ENCODE measurements at places on chromosomes 6 and 20.

DNA sequence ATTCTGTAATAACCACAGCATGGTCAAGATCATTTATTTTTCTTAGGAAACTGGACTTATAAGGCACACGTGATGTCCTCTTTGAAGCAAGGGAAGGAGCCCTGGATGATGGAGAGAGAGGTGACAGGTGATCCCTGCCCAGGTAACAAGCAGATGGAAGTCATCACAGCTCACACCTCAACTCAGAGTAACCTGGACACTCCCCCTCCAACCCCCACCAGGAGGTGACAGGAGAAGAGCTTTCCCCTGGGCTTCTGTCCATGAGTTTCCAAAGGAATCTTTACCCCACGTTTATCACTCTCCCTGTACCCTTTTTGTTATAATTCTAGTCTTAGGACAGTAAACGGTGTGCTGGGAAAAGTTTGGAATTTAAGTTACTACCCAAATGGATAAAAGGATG lies 28.4 kb downstream of the ZNF334 start:
- DNase-seq = no peak

- DNase-seq = no peak
These were observed 198.6 kb upstream of the SIM1 start for GRCh38 chr6:100663219-100663863.

GRCh38 chr20:57156011-57156729 lies 110.3 kb downstream of the BMP7 start:
- no peak for DNase-seq

DNA sequence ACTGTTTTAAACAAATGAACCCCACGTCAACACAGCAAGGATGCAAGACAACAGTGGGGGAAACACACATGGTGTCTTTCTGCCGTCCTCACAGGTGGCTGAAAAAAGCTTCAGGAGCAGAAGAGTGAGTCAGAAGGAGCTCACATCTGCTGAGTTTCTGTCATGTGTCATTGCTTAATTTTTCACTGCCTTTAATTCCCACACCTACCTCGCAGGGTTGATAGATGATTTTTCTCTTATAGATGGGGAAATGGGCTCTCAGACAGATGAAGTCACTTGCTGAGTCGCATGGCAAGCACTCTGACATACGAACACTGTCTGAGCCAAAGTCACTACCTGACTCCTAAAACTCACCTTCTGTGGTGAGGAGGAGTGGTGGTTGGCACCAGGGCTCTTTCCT lies 28.3 kb upstream of the CARMIL1 start:
- no peak for DNase-seq

DNA sequence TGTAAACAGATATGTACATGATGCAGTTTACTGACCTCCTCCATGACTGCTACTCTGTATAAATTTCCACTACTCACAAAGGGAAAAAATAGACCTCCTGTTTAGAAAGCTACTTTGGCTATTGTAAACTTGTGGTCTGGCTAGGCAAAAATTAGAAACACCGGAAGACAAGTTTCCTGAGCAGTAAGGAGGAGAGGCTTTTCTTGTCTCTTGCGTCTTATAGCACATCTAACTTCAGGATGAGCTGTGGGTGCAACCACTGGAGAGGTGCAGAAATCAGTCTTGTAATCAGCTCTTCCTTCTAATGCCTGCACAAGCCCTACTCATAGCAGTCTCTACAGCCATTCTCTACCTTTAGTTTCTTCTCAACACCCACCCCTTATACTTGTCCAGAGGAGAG lies 296.5 kb upstream of the SLC35B3 start:
- no peak for DNase-seq

DNA sequence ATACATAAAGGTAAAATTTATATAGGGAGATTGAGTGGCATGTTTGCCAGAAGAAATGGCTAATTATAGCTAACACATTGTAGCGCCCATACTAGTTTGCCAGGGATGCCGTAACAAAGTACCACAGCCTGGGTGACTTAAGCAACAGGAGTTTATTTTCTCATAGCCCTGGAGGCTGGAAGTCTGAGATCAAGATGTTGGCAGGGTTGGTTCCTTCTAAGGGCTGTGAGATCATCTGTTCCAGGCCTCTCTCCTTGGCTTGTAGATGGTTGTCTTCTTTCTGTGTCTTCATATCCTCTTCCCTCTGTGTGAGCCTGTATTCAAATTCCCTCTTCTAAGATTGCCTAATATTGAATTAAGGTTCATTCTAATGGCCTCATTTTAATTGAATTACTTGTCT lies 417.5 kb upstream of the OPRM1 start:
- DNase-seq = no peak

GRCh38 chr6:124723671-124724070 lies 238.6 kb upstream of the RNF217 start:
- no peak for DNase-seq

- no peak for DNase-seq
These were observed 6.6 kb downstream of the CALHM4 start for GRCh38 chr6:116560130-116560529.

DNA sequence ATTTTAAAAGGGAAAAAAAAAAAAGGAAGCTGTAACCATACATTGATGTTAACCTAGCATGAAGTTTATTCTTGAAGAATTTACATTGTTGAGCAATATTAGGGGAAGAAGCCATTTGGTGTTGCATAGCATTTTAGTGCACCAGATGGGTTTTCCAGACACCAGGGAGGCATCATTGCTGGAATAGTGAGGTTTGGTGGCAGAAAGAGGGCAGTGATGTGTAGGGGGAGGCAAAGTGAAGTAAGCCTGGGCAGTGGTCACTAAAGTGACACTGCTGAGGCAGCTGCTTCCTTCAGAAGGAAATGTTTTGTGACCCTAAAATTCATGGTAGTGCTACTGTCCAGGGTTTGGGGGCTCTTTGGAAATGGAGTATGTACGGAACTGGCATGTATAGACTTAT lies 2.6 kb downstream of the TOMM6 start:
- DNase-seq = no peak

DNA sequence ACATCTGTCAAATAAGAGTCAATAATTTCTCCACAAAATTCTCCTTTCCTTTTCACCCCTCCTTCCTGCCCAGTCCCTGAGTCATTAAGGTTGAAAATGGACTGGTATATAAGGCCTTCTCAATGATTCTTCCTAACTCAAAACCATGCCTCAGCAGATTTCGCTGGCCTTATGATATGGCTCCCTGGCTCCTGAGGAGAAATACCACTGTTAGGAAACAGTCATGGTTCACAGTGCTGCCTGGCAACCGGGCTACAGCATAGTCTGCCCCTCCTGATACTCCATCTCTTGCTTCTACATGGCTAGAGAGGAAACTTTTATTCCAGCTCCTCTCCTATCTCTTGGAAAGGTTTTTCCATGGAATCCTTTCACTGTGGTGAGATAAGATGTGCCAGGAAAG lies 4.7 kb downstream of the UBE2J1 start:
- DNase-seq = no peak

DNA sequence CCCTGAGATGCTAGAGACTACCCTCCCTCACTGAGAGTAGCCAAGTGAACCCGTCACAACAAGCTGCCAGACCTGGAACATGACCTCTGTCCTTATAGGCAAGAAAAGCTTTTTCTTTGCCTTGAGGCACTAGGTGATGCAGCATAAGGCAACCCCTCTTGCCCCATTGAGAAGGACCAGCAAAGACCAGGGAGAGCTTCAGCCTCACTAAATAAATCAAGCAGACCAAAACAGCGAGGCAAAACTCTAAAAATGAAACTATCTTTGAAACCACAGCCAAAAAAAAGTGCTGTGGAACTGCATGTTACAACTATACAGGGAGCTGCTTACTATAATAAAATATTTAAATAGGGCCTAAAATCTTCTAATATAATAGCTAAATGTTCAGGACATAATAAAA lies 62.6 kb upstream of the FAM83B start:
- no peak for DNase-seq

DNA sequence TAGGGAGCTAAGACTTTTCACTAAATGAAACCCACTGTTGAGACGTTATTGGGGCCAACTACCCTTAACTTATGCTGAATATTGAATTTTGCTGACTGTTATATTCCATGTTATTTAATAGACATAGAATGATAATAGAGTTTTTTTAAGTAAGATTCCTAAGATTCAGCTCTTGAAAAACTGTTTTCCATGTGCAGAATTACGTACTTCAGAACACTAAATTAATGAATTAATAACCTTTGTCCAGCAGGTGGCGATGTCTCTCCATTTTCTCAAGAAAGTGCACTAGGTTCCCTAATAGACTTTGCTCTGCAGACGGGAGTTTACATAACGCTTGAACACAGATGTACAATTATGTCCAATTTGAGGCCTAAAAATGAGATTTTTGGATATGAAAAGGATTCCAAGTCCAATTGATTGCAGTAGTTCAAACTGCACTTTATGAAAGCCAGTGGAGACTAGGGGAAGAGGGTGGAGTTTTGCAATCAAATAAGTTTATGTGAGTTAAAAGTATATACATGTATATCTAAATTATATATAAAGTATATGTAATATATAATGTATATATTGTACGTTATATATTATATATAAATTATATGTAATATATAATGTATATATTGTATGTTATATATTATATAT lies 282.1 kb downstream of the UST start:
- no peak for DNase-seq

- no peak for DNase-seq
These were observed 729.4 kb downstream of the TENT5A start for GRCh38 chr6:81023007-81023582.

- DNase-seq = no peak
These were observed 85.3 kb downstream of the TULP4 start for GRCh38 chr6:158397578-158397977.

- DNase-seq = no peak
These were observed 15.1 kb upstream of the RTF2 start for GRCh38 chr20:56453352-56453751.

GRCh38 chr6:139337001-139337400 lies 37.4 kb downstream of the CITED2 start:
- DNase-seq = no peak

- DNase-seq = no peak
These were observed 17.5 kb downstream of the UQCC1 start for GRCh38 chr20:35394271-35394670.

DNA sequence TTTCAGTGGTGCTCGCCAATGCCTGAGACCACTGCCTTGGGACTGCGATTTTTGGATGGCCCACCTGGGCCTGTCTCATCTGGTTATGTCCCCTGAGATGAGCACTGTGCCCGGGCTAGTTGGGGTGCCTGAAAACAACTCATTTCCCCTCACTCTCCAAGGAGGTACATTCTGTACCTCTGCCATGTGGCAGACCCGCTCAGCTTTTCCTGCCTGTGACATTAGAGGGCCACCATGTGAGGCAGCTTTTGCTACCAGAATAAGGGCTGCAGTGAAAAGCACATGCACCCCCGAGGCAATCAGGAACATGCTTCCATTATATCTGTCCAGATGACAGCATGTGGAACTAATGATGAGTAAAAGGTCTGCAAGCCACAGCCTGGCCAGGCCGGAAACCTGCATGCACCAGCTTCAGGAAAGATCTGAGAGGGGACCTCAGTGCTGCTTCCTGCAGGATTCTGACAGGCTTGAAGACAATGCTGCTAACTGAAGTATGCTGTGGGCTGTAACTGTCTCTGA lies 11.3 kb upstream of the SRSF6 start:
- no peak for DNase-seq

GRCh38 chr6:17172836-17173470 lies 71.1 kb downstream of the STMND1 start:
- no peak for DNase-seq

DNA sequence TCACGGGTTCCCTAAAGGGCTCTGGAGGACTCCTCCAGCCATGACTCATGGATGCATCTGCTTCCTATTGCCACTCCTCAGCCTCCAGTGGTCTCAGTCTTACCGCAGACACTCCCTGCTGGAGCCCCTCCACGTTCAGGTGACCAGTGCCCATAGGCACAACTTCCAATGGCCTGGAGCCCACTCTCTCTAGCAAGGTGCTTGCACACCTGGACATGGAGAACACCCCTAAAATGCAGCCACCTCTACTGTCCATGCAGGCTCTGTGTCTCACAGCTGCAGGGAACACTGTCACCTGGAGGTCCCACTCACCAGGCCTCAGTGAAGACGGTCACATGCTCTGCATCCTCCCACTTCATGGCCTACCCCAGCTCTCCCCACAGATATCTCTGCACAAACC lies 36.0 kb downstream of the HUS1B start:
- DNase-seq = no peak

GRCh38 chr20:32019563-32020463 lies 9.6 kb downstream of the CCM2L start:
- no peak for DNase-seq

DNA sequence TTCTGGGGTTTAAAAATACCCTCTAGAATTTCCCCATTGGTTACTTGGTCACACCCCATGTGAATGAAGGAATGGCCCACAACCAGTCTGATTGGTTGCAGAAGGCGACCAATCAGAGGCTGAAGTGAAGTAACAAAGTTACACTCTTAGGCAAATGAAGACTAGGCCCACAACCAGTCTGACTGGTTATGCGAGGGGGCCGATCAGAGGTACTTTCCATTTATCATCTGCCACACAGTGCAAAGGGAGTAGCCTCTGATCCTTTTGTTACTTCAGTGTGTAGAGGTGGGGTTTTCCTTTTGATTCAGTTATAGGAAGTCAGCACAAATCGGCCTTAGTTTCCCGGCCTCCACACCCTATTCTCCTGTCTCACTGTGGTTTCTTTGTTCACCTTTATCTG lies 61.2 kb upstream of the SGK1 start:
- DNase-seq = no peak

DNA sequence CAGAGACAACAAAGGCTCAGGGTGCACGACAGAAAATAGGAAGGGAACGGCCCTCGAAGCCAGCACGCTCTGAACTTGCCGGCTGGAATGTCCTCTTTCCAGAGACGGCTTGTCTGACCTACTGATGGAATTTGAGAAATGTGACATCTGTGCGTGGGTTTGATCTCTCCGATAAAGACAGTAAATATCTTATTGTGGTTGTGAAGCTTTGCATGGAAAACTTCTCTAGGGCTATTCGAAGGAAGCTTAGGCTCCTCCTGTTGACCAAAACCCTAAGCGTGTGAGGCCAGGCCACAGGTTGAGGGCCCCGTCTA lies 247.3 kb downstream of the ZNF217 start:
- no peak for DNase-seq

DNA sequence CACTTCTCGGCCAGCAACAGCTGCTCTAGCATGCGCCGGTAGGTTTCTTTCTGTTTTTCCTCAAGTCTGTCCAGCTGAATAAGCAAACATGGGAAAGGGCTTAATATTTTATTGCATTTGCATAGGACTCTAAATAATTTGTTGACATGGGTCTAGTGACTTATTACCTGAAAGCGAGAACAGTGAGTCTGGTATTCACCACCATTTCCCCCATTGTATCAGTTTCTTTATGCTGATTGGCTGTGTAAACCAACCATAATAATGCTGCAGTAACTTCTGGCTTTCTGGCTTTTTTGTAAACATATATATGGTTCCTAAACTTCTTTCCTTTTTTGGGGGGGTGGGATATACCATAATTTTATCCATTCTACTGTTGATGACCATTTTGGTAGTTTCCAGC lies 69.1 kb upstream of the TMEM30A start:
- no peak for DNase-seq

DNA sequence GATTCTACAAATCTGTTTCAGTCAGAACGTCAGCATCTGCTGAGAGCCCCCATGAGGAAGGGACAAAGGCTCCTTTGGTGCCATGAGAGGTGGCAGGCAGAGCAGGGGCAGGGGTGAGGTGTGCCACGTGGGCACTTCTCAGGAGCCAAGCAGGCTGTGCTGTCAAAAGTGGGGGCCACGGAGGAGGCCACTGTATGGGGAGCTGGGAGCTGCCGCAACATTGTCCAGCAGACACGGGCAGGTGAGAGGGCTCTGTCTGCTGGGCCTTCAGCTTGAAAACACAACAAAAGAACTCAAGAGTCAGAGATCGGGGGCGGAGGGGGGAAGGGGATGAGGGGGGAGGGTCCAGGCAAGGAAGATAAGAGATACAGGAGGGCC lies 21.6 kb upstream of the FOXP4 start:
- no peak for DNase-seq

All from stimulated activated CD8-positive, alpha-beta memory T cell treated with anti-CD3 and anti-CD28 coated beads, Interleukin-15, amount 100 ng/mL, for 24 hours (primary cell).